ENCODE measurements at places on chromosomes 1 and 21.

DNA sequence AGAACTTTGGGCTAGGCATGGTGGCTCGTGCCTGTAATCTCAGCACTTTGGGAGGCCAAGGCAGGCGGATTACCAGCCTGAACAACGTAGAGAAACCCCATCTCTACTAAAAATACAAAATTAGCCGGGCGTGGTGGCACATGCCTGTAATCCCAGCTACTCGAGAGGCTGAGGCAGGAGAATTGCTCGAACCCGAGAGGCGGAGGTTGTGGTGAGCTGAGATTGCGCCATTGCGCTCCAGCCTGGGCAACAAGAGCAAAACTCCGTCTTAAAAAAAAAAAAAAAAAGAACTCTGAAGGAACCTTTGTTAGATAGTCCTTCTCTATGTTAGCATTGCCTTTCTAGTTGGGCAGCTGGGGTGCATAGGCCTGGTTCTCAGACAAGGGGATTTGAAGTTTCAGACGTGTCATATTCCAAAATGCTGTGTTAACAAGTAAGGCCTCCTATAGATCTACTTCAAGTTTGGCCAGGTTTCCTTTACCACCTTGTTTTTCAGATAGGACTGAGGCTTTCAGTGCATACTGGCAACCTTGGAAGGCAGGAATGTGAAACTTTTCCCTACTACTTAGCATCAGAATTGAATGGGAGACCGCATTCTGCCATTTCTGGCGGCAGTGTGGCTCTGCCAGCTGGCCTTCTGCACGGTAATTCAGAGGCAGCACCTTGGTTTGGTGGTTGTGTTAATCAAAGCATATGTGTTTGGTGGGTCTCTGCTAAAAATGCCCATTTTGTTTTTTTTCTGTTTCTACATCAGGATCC, 6.1 kb downstream of the UQCRH start:
- DNase-seq, result no peak

- DNase-seq, result no peak
Observed at GRCh38 chr1:226826479-226827261, 43.7 kb upstream of the PSEN2 start.

GRCh38 chr1:19645411-19646251, 1.5 kb downstream of the NBL1 start:
- no peak for DNase-seq

GRCh38 chr1:163056831-163057230, 12.3 kb upstream of the RGS4 start:
- DNase-seq, result no peak

DNA sequence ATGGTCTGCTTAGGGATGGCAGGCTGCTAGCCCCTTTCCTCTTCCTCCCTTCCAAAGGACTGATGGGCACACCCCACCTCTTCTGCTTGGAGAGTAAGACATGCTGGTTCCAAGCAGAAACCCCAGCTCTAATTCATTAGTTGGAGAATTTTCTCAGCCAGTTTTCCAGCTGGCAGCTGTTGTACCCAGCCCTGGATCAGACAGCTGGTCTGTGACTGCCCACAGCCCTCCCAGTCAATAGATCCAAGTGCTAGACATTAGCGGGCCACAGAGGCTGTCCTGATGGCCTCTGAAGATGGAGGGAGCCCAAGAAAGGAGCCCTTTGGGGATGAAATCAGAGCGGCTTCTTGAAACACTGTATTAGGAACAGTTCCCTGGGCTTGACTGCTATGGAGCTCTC, 35.8 kb downstream of the ACOT11 start:
- no peak for DNase-seq

DNA sequence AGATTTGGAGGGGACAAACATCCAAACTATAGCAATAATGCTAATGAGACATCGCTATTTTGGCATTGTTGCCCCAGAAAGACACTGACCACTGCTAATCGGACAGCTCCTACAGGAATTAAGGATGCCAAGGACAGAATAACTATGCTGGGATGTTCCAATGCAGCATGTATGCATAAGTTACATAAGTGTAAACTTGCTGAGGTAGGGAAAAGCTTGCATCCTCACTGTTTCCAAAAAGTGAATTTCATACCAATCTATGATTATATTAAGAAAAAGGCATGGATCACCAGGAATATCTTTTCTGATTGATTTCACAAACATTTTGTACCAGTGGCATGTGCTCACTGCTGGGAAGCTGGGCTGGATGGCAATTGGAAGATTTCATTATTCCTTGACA, 45.8 kb upstream of the RALGPS2 start:
- no peak for DNase-seq

DNA sequence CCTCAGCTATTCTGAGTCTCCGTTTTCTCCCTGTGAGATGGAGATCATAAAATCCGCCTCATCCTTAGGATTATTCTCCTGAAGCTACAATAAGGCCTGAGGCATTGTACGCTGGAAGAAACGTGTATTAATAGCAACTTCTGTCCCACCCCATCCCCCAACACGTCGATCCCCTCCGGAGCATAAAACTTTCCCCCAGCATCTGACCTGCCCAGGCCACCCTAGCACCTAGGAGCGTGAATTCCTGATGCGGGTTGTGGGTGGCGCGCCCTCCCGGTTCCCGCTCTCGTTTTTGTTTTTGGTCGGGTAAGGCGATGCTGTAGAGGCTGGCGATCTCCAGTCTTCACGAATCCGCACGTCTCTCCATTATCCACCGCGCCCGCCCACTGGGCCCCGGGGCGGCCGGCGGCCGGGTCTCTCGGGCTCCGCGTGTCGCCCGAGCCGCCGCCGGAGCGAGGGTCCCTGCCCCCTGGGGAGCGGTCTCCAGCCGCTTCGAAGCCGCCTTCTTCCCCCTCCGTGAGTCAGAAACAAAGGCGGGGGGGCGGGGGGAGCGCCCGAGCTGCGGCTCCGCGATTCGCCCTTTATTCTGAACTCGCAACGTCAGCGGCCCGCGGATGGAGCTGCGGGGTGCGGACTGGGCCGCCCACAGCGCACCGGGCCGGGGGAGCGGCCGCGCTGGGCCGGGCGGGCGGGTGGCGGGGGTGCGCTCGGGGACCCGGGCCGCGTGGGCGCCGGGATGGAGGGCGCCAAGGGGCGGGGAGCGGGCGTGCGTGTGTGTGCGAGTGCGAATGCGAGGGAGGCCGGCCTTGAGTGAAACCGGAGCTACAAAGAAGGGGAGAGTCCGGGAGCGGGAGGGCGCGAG, at the start of gene PLEKHO1:
Gene PLEKHO1 (plus strand): TSS at position 646 of the 862 bp plus-strand sequence. CDS start 342 bp downstream, outside the sequence.
- DNase-seq, result peak; percentile 64

- no peak for DNase-seq
Observed at GRCh38 chr1:12424087-12424529, 193.9 kb downstream of the DHRS3 start.

- DNase-seq, result no peak
Observed at GRCh38 chr21:44495611-44496563, 40.6 kb downstream of the LRRC3 start.

DNA sequence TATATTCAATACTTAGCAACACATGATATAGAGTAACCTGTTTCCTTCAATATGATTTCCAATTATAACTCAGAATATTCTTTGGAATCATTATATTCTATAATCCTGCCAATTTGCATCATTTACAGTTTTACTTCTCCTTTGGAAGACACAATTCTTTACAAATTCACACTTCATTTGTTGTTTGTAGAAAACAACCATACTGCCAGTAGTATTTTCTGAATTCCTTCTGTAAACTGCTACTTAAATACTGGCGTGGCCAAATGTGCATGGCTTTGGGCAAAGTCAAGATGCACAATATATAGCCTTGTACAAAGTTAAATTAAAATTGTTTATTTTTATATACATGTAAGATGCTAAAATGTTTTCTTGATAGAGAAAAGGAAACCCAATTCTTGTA, 687.1 kb upstream of the NEGR1 start:
- no peak for DNase-seq

GRCh38 chr1:181969902-181970301, 91.6 kb downstream of the ZNF648 start:
- DNase-seq, result no peak

GRCh38 chr1:85366391-85367170, 90.1 kb upstream of the BCL10 start:
- DNase-seq, result no peak

DNA sequence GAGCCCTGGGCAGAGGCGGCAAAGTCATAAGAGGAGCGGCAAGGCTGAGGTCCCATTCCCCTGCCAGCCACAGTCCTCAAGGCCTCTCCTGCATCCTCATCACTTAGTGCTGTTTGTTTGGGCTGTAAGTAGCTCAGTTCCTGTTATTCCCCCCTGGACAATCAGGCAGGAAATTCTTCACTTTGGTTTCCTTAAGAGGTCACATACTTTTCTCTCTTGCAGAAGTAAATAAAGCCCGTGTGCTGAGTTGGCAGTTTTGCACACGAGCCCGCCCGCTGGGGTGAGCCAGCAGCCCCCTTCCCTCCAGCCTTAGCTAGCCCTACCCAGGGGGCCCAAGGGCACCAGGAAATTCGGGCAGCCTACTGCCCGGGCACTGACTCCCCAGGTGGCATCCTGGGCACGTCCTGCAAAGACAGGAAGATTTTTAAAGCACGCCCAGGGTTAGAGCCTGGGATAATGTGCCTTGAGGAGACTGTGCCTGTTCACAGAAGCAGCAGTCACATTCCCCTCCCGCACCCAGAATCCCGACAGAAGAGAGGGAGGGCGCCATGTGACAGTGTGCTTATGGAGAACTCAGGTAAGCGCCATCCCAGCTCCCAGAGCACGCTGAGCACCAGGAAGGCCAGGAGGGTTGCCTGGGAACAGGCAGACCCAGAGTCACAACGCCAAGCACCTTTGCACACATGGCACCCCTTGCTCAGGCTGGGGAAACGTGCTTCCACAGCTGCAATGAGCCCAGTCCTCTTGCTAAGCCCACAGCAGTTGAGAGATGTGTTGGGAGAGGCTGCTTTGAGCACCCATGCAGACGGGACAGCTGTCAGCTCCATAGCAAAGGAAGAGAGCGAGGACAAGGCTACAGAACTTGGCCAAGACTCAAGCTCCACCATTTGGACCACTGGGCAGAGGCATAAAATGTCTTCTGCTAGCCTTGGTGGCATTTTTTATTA, 144.5 kb upstream of the TMEM51 start:
- DNase-seq, result no peak

DNA sequence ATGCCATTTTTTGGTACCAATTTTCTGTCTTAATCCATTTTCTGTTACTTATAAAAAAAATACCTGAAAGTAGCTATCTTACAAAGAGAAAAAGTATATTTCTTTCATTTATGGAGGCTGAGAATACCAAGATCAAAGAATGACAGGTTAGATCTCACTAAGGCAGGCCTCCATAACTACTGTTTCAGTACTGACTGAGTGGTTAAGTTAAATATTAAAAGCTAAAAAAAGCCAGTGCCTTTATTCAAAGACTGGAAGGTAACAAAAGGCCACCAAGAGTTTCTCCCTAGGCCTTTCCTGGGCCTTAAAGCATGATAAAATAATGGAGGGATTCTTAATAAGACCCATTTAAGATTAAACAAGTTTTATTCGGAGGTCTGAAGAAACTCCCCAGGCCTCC, 687.7 kb upstream of the ADGRL4 start:
- DNase-seq, result no peak

- no peak for DNase-seq
Observed at GRCh38 chr1:206608108-206608698, 4.1 kb downstream of the EIF2D start.

DNA sequence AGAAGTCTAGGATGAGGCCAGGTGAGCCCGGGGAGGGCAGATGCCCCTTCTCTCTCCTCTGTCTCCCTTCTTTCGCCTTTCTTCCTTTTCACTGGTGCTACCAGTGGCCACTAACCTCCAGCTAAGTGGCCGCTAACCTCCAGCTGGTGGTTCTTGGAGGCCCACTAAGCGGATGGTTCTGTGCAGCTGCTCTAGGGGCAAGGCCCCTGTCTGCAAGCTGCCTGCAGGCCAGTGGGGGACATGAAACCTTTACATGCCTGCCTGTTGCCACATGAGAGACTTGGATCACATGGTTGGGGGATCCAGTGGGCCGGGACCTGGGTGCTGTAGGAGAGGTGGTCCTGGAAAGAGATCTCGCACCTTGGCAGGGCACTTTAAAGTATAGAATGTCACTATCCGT, 17.7 kb downstream of the IKBKE start:
- DNase-seq, result no peak

DNA sequence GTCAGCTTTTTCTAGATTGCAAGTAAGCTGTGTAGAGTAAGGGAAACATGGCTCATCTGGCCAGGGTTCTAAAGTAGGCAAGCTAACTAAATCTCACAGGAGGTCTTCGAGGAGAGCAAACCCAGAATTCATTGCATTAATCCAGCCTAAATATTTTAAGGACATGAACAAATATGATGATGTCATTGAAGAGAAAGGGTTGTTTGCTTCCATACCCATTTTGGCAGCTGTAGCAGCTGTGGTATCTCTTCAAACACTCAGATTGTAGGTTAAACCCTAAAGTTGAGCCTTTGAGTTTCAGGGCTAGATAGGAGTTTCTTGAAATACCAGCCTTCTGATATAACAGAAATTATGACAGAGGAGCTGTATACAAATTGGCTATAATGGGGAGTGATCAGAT, 200.5 kb upstream of the C1orf105 start:
- DNase-seq, result no peak

GRCh38 chr1:168799927-168800605, 71.1 kb upstream of the DPT start:
- DNase-seq, result no peak

DNA sequence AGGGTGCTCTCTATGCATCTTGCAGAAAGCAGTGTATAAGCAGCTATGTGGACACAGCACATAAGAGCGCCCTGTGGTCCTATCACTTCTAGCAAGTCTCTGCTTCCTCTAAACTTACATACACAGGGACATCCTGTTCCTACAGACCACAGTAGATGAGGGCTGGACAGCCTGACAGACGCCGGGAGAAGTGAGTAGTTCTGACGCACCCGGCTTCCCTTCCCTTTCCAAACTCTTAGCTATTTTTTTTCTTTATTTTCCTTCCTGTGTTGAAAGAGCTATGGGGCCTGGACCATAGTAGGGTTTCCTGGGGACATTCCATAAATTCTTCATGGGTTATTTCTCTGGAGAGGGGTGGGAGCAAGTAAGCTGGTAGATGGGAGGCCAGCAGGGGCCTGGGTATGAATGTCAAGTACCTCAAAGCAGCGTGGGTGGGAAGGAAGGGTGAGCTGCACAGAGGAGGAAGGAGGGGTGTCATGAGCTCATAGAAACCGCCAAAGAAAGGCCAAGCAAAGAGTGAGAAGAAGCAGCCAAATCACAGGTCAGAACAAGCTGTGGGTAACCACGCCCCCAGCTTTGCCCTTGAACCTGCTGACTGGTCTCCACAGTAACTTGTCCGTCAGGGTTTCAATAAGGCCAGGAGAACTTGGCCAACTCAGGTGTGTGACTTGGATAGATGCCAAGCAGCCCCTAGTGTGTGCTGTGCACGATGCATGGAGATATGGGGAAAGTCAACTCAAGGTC, 36.6 kb downstream of the PLXNA2 start:
- DNase-seq, result peak; percentile 78

- no peak for DNase-seq
Observed at GRCh38 chr1:239718571-239718970, 332.2 kb downstream of the CHRM3 start.

DNA sequence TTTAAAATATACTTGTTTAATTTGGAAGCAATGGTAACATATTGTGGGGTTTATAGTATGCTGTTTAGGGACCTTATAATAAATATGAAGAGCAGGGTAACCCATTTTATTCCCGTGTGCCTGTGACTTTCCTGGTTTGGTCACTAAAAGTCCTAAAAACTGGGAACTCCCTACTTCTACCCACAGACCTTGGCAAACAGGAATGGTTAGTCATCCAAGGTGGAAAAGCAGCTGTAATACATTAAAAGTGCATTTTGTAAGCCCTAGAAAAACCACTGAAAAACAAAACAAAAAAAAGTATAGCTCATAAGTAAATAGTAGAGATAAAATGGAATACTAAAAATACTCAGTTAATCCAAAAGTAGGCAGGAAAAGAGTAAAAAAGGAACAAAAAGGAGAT, 538.9 kb downstream of the LMO4 start:
- DNase-seq, result no peak
